ENCODE measurements at places on chromosomes 16 and 17.

GRCh38 chr17:37736428-37736827, 8.4 kb downstream of the HNF1B start:
- no peak for DNase-seq

- DNase-seq, result no peak
These were observed 72.4 kb downstream of the RPH3AL start for GRCh38 chr17:280216-280615.

DNA sequence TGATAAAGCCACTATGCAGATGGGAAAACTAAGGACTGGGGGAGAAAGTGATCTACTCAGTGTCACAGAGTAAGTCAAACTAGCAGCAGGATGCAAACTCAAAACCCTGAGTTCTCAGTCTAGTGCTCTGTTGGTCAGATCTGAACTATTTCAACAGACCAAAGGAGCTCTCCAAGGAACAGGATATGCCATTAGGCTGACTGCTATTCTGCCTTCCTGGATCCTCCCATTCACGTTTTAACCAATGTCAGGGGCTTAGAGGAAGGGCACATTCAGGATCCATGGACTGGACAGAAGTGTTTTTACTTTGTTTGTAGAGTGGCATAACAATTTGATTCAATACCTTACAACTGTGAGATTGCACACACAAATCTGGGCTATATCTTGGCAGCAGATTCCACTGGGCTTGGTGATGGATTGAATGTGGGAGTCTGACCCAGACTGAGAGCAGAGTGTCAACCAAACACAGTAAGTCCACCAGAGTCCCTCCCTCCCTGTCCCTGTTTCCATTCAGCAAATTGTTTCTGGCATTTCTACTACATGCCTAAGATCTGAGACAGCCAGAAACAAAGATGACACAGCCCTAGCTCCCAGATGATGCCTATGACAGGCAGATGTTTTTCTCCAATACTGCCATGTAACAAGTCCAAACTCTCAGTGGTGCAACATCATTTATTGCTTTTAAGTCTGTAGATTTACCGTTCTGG, 337.8 kb upstream of the CDH5 start:
- no peak for DNase-seq

- DNase-seq, result no peak
These were observed 387.5 kb upstream of the HSBP1 start for GRCh38 chr16:83420206-83420760.

- DNase-seq, result peak; percentile 5
These were observed 3.2 kb downstream of the NDE1 start for GRCh38 chr16:15653227-15653626.

GRCh38 chr16:78895681-78896080, 704.9 kb downstream of the MAF start:
- no peak for DNase-seq

DNA sequence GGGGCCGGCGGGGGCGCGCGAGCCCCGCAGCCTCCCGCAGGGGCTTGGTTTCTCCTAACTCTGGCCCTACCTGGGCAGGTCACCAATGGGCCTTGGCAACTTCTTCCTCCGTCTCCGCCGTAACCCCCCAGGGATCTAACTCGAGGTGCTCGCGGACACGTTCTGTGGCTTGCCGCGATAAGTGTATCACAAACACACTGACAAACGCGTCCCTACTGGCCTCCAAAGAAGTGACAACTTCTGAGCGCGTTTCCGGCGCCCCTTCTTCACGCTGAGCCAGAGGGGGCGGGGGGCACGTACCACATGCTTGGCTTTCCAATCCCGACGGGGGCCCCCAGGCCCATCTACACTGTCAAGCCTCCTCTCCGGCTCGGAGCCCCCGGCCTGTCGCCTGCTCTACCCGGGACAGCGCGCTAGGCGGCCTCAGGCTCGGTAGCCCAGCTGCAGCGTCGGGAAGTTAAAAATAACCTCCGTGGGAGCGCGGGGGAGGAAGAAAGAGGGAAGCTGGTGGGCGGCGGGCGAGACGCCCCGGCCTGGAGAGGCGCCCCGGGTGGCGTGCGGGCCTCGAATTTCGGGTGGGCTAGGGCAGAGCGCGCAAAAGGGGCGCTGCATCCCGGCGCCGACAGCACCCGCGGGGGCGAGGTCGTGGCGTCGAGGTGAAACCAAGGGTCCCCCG, 725 bp upstream of the SPHK1 start:
- DNase-seq, result no peak

DNA sequence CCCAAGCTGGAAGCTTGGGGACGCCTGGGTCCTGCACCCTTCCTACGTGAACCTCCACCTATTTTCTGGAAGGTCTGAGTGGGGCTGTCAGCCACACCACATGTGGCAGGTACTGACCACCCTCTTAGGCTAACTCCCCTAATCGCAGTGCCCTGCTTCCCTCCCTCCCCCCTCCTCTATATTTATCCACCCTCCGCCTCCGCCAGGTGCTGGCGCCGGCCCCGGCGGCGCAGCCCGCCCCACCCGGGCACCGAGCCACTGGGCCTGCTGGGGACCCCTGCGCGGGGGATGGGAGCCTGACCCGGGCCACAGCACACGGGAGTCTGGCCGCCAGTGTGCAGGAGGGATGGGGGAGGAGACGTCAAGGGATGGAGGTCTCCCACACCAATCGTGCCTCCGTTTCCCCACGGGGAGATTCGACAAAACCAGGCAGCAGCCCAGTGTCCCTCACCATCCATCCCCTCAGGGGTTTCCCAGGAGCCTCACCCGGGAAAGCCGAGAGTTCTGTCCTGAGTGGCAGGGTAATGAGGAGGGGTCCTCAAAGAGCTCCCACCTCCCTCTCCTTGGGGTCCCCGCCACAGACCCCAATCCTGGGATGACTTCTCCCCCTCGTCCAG, 1.3 kb downstream of the PLEKHH3 start:
- DNase-seq, result no peak

DNA sequence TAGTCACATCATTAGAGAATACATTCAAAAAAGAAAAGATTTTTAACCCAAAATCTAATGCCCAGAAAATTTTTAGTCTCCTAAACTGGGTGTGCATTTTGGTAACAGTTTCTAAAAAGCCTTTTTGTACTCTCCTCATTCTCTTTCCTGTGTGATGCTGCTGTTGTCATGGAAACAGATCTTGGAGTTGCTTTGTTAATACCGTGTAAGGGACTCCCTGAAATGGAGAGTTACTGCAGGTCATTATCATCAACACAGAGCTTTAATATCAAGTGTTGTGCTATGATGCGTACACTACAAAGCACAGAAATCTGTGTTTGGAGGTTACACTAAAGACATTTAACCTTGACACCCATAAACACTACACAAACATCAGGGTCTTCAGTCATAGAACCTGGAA, 216.3 kb downstream of the PRKCA start:
- no peak for DNase-seq

GRCh38 chr17:64778240-64779097, 116.4 kb upstream of the SMURF2 start:
- peak; percentile 72 for DNase-seq

DNA sequence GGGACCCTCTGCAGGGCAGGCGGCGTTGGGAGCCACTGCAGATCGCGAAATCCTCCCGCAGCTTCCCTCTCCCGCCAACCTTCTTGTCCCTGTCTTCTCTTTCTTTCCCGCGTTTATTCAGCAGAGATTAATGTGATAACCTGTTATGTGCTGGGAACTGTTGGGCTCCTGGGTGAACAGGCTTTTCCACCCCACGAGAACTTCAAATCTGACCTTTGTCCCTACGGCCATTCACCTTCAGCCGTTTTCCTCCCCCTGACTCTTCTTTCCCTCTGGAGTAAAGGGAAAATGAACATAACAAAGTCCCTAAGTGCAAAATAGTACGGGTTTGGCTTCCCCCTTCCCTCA, 15.2 kb upstream of the KPNA2 start:
- DNase-seq, result no peak

DNA sequence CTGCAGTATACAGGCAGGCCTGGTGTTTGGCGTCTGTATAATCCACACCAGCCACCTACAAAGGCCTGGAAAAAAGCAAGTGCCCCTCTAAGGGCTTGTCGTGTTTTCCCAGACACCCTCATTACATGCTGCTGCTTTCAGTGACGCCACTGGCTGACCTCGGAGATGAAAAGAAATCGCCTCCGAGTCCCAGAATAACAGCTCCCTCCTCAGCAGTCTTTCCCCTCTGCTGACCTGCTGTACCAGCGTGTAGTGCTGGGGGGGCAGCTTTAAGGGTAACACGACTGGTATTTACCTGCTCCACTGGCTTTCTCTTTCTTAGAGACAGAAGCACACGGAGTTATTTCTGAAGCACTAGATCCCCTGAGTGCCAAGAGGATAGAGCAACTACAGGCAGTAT, 296.8 kb downstream of the GRIN2A start:
- DNase-seq, result no peak

GRCh38 chr16:569445-570254, at the start of gene PIGQ:
Gene PIGQ, plus strand, starts transcription at chr16:569968. Its CDS starts 4,107 bp downstream, at chr16:574075.
- no peak for DNase-seq

- DNase-seq, result no peak
These were observed 4.7 kb downstream of the LITAFD start for GRCh38 chr16:8886593-8887430.

DNA sequence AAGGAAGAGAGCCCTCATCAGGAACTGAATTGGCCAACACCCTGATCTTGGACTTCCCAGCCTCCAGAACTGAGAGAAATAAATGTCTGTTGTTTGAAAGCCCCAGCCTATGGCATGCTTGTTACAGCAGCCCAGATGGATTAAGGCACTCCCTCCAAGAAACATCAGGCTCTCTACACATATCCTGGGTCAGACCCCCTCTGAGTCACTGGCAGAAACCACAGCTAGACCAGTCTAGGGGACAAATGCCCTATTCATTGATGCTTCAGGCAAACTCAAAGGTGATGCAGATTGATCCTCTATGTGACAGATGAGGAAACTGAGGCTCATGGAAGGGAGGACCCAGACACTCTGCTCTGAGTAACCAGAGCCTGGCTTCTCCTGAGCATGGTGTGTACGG, 116.8 kb downstream of the WSCD1 start:
- DNase-seq, result no peak

- no peak for DNase-seq
These were observed 822.4 kb upstream of the RBFOX1 start for GRCh38 chr16:6510261-6510660.

DNA sequence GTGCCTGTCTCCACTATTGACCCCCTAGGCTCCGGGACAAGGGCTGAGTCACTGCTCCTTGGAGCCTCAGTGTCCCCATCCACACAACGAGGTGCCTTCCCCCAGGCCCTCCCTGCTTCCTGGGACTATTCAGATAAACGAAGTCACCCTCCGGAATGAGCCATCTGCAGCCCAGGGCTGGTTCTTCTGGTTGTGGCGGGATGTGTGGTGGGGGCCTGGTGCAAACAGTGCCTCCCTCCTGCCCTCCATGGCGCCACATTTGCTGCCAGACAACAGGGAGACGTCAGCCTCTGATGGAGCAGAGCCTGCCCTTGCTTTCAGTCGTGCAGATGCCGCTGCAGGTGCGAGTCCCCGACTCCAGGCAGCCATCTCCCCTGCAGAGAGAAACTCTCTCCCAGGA, 5.1 kb upstream of the KRT16 start:
- no peak for DNase-seq

- no peak for DNase-seq
These were observed 3.9 kb upstream of the TMEM114 start for GRCh38 chr16:8594149-8594666.

- no peak for DNase-seq
These were observed 9.2 kb downstream of the SLC13A2 start for GRCh38 chr17:28482551-28483199.

DNA sequence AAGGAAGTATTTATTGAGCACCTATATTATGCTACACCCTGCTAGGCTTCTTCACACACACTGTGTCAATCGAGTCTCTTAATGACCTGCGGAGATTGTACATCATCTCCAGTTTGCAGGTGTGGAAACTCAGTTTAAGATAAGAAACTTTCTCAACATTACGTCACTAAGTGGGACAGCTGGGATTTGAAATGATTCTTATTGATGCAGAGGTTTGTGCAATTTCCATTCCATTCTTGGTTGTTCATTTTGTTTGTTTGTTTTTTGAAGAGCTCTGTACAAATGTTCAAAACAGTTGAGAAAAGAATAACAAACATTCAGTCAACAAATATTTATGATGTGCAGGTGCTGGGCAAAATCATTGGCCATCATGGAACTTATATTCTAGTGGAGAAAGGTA, 84.8 kb downstream of the MAP2K6 start:
- no peak for DNase-seq

GRCh38 chr16:67186550-67186950, 2.8 kb upstream of the MATCAP1 start:
- DNase-seq, result no peak

DNA sequence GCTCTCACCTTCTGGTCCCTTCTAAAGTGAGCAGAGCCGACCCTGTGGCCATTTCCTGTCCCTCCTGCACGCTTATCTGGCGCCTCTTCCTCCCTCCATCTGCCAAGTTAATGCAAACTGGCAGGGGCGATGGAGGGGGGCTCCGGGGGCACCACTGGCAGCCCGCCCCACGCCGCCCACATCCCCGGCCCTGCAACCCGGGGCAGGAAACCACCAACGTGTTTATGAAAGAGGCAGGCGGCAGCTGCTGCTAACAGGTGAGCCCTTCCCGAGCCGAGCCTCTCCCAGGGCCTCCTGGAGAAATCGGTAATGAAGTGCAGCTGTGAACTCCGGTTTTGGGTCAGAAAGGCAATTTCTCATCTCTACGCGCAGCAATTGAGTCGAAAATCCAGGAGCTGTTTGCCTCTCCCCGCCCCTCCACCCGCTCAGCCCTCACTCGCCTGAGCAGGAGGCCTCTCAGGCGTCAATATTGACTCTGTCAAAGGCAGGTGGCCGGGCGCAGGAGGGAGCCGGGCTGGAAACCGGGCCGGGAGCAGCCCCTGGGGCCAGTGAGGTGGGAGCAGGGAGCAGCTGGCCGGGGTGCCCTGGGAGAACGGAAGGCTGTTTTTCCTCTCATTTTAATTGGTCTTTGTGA, 164.4 kb upstream of the GSE1 start:
- no peak for DNase-seq

DNA sequence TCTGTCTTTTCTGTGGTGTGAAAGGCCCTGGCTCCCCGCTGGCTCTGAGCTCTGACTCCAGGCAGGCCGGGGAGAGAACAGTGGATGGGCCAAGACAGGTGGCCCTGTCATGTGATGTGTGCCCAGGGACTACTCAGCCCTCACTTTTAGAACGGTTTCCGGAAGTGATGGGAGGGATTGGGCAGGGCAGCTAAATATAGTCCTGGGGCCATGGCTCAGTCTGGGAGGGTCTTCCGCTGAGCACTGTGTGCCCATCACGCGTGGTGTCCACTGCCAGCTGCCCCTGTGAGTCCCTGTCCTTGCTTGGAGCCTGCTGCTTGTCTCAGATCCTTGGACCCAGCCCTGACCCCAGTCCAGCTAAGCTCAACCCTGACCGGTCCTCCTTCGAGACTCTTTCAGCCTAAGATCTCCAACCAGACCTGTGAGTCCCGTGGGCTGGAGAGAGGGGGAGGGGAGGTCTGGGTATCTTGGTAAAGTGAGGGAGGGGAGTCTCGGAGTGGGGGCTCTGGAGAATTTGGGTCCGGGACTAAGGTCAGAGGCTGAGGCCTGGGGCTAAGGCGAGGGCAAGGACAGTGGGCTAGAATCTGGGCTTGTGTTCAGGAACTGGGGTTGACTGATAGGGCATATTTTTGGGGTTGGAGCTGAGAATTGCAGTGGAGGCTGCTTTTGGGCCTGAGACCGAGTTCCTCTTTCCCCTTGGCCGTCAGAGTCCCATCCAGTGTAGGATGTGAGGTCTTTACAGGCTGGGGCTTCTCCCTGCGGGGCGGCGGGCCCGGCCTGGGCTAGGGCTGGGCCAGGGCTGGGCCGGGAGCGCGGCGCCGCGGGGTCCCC, at the start of gene TRIM72:
Gene TRIM72, plus strand, starts transcription at position 243 of the 831 bp plus-strand sequence. CDS start 620 bp downstream, outside the sequence.
- DNase-seq, result no peak
